CD4-positive, alpha-beta T cell treated with Interleukin-10 for 1 hour (primary cell): ENCODE measurements at places on chromosomes 6 and 20.

- no peak for DNase-seq
Observed at GRCh38 chr20:8470156-8470555, 338.1 kb downstream of the PLCB1 start.

GRCh38 chr6:107712237-107712664 lies 111.9 kb downstream of the SCML4 start:
- DNase-seq: no peak

DNA sequence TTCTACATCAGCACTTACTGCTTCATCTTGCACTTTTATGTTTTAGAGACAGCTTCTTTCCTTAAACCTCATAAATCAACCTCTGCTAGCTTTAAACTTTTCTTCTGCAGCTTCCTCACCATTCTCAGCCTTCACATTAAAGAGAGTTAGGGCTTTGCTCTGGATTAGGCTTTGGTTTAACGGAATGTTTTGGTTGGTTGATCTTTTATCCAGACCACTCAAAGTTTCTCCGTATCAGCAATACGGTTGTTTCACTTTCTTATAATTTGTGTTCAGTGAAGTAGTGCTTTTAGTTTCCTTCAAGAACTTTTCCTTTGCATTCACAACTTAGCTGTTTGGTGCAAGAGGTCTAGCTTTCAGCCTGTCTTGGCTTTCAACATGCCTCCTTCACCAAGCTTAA lies 40.4 kb downstream of the DNAAF9 start:
- DNase-seq: no peak

DNA sequence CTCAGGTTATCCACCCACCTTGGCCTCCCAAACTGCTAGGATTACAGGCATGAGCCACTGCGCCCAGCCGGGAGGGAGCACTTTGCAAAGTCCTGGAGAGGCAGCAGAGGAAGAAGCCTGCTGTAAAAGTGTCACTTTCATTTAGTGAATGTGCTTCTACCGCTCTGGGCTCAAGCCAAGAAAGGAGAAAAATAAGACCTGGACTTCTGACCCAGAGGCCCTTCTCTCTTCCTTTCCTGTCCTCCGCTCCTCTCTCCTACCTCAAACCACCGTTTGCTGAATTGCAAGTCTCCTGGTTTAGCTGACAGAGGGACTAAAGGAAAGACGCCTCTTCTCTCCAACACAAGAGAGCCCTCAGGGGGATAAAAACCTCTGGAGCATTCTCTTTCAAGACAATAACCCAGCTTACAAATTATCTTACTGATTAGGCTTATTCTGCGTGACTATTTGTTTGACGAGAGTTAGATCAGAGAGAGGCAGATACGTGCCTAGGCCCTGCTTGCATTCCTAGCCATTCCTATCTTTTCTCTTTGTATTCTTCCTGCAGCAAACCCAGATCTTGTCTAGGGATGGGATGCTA lies 84.2 kb upstream of the SLC22A23 start:
- no peak for DNase-seq

DNA sequence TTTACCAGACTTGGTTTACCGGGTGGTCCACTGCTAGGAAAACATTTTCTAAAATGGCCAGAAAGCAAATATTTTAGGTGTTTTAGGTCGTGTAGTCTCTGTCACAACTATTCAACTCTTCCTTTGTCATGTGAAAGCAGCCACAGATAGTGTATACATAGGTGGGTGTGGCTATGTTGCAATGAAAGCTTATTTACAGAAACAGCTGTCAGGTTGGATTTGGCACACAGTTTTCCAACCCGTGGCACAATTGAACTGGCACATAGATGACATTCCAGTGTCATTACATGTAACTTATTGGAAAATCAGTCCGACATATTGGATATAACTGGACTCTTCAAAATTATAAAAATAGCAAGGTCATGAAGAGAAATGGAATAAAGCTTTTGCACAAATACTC lies 68.9 kb upstream of the KCNQ5 start:
- no peak for DNase-seq

- no peak for DNase-seq
Observed at GRCh38 chr6:158356586-158357546, 44.6 kb downstream of the TULP4 start.

- DNase-seq: no peak
Observed at GRCh38 chr6:16450285-16450684, 211.9 kb downstream of the GMPR start.

DNA sequence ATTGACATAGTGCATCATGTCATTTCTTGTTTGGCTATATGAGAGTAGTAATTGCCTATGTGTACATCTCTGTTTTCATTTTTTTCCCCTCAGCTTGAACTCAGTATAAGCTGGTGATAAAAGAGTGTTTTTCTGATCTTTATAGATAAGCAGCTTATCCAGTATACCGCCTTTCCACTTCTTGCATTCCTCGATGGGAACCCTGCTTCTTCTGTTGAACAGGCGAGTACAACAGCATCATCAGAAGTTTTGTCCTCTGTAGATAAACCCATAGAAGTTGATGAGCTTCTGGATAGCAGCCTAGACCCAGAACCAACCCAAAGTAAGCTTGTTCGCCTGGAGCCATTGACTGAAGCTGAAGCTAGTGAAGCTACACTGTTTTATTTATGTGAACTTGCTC lies 32.3 kb downstream of the HSF2 start:
- no peak for DNase-seq

GRCh38 chr6:14707971-14708465 lies 537.9 kb upstream of the JARID2 start:
- no peak for DNase-seq

GRCh38 chr6:136483906-136484305 lies 66.3 kb downstream of the MAP7 start:
- no peak for DNase-seq

DNA sequence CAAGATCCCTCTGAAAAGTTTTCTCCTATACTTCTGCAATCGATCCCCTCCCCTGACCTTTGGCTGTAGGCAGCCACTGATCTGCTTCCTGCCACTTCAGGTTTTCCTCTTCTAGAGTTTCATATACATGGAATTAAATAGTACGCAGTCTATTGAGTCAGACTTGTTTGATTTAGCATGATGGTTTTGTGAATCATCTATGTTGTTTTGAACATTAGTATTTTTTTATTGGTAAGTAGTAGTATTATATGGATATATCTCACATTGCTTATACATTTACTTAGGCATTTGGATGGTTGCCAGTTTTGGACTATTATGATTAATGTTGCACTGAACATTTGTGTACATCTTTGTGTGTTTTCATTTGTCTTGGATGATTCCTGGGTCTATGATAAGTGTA lies 518.0 kb downstream of the CD109 start:
- DNase-seq: no peak

GRCh38 chr6:31972709-31973350 lies 892 bp upstream of the DXO start:
- peak; percentile 22 for DNase-seq

- DNase-seq: peak; percentile 9
Observed at GRCh38 chr6:169806701-169807100, 55.3 kb downstream of the ERMARD start.

DNA sequence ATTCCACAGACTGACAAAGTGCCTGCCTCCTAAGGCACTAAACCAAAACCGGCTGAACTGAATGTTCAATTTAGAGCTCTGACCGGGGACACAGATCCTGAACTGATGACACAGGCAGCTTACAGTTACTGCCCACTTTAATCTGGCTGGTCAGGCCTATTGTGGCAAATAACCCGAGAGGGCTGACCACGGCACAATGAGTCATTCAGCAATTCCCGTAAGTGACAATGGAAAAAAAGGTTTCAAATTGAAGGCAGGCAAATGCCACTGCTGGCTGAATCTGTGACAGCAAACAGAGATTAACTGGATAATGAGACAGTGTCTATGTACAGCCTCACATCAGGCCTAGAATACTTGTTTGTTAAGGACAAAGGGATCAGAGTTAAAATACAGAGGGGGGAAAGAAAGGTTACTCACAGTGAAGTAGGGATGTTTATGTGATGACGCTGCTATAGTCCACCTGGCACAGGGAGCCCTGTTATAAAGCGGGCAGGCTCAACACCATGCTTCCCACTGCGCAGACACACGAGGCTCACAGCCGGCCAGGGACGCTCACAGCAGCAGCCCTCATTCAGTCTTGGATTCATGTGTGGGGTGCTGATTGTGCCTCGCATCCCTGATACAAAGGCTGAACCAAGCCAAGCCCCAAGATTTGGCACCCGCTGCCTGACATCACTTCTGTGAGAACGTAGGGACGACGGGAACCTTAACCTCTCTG lies 54.4 kb downstream of the RTN4IP1 start:
- no peak for DNase-seq

GRCh38 chr6:7976485-7977056 lies 66.0 kb upstream of the TXNDC5 start:
- no peak for DNase-seq
